A549 treated with GW870086 at 1 μM for 4 hours (cell line): ENCODE measurements at places on chromosomes 5 and 9. TPM values are rescaled to one million over a fixed set of nuclear protein-coding genes. Genes with fewer than 3 reads are reported as not detected.

Gene SLC6A7
- 0.03 to 0.05 TPM in 2 of 5 replicates, not detected in the others for total RNA-seq

Gene GADD45G
- total RNA-seq = 0.23 to 0.69 TPM (median 0.42 TPM) in 5 replicates

Gene DMRT3
- total RNA-seq = not detected in 5 replicates

Gene CARD6
- 2.9 to 3.3 TPM (median 3.1 TPM) in 5 replicates for total RNA-seq

Gene NRG2
- 1.4 to 2.2 TPM (median 1.6 TPM) in 5 replicates for total RNA-seq

Gene C9orf50
- total RNA-seq = not detected in 5 replicates

Gene ANKRD34B
- total RNA-seq = 0.05 to 0.12 TPM (median 0.06 TPM) in 4 of 5 replicates, not detected in the other

Gene IL3
- total RNA-seq = not detected in 5 replicates

Gene TICAM2
- 0.72 to 1.4 TPM (median 1.3 TPM) in 5 replicates for total RNA-seq

Gene PCDHGA4
- 0.07 to 0.18 TPM (median 0.14 TPM) in 5 replicates for total RNA-seq

Gene SLC25A25
- 7.2 to 8.7 TPM (median 8.0 TPM) in 5 replicates for total RNA-seq

Gene AGTPBP1
- 7.3 to 10.0 TPM (median 9.7 TPM) in 5 replicates for total RNA-seq

Gene INSL6
- total RNA-seq = not detected in 5 replicates

Gene SYK
- total RNA-seq = 0.22 to 0.54 TPM (median 0.28 TPM) in 3 of 5 replicates, not detected in the others

Gene FBP2
- not detected in 5 replicates for total RNA-seq

Gene LVRN
- 0.06 to 0.08 TPM (median 0.07 TPM) in 3 of 5 replicates, not detected in the others for total RNA-seq

Gene CCL21
- not detected in 5 replicates for total RNA-seq

Gene ST8SIA4
- total RNA-seq = 0.16 to 0.68 TPM (median 0.57 TPM) in 5 replicates

Gene IL4
- total RNA-seq = not detected in 5 replicates

Gene SUSD3
- total RNA-seq = 0.65 to 1.1 TPM (median 0.83 TPM) in 5 replicates

Gene CENPH
- 24.1 to 31.9 TPM (median 29.1 TPM) in 5 replicates for total RNA-seq

Gene SLC4A9
- total RNA-seq = 0.09 to 0.18 TPM (median 0.10 TPM) in 3 of 5 replicates, not detected in the others
